SJSA1 (cell line): ENCODE measurements at places on chromosomes 2 and 18.

DNA sequence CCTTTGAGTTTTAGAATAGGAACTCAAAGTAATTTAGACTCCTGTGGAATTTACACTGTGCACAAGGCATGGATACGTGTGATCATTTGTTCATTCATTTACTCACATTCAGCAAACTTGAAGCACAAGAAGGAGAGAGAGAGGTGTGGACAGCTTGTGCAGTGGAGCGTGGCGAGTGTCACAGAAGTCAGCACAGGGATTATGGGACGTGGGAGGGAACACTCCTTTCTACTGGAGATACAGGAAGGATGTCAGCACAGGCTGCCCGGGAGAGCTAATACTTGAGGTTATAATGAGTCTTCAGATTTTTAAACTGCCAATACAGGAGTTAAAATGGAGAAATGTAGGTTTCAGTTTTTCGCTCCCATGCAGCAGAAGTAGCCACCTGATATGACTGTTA lies 7.0 kb downstream of the FAM228A start:
- DNase-seq = no peak

- DNase-seq = peak; percentile 89
Measured at GRCh38 chr2:42809819-42810120, 17.4 kb upstream of the HAAO start.

DNA sequence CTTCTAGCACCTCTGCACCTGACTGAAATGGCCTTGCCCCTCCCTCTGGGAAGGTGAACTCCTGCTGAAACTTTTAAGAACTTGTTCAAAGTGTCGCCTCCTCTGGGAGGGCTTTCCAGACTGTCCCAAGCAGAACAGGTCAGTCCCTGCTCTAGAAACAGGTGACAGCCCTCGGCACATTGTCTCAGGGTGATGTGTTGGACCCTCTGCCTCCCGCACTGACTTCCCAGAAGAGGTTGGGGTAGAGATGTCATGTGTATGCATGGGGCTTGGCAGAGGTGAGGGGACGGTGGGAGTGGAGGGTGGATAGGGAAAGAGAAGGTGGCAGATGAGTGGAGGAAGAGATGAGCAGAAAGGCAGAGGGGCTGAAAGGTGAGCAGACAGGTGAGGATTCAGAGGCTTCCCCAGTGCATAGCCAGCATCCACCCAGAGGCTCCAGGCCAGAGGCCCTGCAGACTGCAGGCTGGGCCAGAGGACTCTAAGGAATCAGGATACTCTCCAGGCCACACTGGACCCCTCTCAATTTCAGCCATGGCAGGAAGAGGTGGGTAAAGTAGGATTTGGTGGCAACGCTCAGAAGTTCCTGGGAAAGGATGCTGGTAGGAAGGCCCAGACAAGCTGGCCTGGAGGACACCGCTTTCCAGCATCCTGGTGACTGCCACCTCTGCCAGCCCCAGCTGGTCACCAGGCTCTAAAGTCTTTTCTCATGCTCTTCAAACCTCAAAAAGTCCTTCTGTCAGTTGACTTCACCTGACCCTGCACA lies 24.8 kb upstream of the TNS1 start:
- DNase-seq = peak; percentile 35

DNA sequence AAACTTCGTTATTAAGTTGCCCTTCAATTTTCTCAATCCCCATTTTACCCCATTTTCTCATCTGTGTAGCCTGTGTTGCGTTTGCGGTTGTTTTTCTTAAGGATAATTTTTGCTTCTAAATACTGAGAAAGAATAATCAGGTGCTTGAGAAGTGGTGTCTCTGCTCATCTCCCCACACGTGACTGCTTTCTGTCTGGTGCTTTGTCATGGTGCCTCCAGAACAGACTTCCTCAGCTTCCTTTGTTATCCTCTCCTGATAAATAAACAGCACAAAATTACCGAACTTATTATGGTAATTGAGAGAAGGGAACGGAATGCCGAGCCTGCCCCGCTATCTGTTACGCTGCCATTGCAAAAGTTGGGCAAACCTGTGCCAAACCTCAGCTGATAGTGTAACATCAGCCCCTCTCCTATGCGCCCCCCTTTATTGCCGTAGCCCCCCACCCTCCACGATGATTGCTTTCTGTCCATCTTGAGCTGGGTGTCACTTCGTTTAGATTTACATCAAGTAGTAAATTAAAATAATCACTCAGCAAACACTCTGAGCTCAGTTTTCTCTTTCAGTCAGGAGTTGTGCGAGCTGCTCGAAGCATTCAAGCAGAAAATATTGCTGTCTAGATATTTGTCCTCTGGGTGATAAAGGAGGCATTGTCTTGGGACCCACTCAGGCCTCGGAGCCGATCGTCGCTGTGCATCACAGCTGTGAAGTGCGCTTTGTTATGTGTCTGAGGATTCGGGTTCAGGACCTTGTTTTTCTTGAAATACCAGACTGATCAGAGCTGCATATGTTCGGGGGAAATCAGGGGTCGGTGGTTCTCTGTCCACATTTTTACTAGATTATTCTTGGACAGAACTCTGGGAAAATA lies 1008.5 kb upstream of the FANCL start:
- no peak for DNase-seq

DNA sequence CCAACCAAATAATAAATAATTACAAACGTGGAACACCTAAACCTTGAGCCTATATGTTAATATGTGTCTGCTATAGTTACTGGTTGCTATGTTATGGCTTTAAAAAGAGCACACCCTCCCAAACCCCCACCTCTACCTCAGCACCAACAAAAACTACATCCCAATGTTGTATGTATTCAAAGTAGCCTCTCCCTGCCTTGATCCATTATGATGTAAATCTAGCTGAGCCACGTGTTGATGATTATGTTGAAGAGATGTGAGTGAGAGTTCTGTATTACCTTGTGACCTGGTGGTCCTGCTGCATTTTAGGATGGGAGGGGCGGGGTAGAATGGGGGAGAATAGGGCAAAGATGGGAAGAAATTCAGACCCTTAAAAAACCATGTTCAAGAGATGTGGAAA lies 4.8 kb downstream of the MFSD6 start:
- DNase-seq = no peak

DNA sequence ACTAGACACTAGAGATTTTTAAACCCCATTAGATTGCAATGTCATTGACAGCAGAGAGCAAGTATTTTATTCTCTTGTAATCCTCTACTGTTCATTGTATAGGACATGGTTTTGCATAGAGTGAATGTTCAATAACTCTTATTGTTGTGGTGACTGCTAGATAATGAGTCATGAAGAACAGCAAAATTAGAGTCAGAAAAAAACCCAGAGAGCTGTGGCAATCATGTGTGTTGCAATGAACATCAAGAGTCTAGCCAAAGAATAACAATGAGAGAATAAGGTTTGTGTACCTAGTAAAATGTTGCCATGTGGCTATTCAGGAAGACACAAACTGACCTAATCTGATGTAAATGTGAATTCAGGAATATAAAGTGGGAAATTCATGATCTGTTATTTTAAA lies 684.0 kb downstream of the DSC3 start:
- DNase-seq = no peak

DNA sequence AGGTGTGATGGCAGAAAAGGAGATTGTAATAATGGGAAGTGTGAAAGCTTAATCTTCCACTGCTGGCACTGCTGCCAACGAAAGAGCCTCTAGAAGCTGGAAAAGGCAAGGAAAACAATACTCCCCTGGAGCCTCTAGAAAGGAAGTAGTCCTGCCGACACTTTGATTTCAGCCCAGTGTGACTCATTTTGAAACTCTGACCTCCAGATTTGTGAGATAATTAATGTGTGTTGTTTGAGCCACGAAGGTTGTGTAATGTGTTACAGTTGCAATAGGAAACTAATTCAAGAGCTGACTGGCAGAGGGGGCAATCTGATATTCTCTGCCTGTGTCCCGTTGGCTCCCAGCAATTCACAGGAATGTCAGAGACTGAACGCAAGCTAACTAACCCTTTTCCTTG lies 219.2 kb upstream of the UBE2E3 start:
- no peak for DNase-seq

GRCh38 chr2:128263902-128264331 lies 54.8 kb downstream of the HS6ST1 start:
- peak; percentile 29 for DNase-seq

- DNase-seq = no peak
Measured at GRCh38 chr2:62263076-62263715, 67.3 kb downstream of the B3GNT2 start.

DNA sequence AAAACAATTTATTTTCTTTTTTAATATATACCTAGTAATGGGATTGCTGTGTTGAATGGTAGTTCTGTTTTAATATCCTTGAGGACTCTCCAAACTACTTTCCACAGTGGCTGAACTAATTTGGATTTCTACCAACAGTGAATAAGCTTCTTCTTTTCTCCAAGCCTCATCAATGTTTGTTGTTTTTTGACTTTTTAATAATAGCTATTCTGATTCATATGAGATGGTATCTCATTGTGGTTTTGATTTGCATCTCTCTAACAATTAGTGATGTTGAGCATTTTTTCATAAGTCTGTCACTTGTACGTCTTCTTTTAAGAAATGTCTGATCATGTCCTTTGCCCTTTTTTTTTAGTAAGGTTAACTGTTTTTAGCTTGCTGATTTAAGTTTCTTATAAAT lies 863.3 kb downstream of the CNTNAP5 start:
- no peak for DNase-seq
